ENCODE measurements at places on chromosomes 5 and 9.

GRCh38 chr9:114655689-114656088 is 1.9 kb downstream of the TEX53 start:
- DNase-seq: no peak

DNA sequence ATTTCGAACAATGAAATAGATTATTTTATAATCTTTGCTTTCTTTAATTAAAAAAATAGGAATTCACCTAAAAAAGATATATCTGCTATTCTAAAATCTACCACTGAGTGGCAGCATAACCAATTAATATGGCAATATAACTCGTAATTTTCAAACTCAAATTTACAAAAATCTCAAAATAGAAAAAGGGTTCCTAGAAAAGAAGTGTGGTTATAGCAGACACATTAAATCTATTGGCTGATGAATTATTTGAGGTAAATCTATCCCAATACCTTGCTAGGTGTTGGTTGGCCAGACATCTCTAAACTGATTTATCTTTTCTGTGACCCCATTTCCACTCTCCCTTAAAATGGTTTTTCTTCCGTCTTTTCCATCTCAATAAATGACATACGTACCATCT is 30.2 kb upstream of the NRG2 start:
- no peak for DNase-seq

DNA sequence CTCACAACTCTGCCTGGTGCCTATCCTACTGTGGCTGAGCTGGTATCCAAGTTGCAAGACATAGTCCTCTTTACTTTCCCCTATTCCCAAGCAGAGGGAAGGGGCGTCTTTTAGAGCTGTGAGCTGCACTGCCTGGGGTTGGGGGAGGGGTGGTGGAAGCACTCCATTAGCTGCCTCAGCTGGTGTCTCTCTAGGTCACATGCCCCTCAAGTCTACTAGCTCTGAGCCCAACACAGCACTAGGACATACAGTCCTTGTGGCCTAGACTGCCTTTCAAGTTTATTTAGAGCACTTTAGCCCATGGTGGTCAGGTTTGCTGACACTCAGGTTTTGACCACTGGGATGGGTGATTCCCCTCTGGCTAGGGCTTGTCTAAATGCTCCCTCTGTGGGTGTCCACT is 54.7 kb downstream of the SREK1 start:
- DNase-seq: no peak

- no peak for DNase-seq
These were observed 15.2 kb upstream of the RHOBTB3 start for GRCh38 chr5:95715799-95716461.

GRCh38 chr5:119287547-119288111 is 68.2 kb upstream of the TNFAIP8 start:
- DNase-seq: no peak

DNA sequence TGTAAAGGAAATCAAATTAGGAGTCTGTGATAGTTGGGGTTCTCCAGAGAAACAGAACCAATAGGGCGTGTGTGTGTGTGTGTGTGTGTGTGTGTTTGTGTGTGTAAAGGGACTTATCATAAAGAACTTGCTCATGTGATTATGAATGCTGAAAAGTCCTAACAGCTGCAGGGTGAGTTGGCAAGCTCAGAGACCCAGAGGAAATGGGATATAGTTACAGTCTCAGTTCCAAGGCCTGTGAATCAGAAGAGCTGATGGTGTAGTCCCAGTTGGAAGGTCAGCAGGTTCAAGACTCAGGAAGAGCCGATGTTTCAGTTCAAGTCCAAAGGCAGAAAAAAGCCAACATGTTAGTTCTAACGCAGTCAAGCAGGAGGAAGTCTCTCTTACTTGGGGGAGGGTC is 214.2 kb downstream of the ELAVL2 start:
- DNase-seq: no peak

All from stimulated activated CD4-positive, alpha-beta T cell treated with anti-CD3 and anti-CD28 coated beads, Interleukin-15, amount 100 ng/mL, for 1 hour (primary cell).